ENCODE measurements at places on chromosomes 7 and 10.
A peak's percentile ranks its signal among the peaks of the same experiment; 100 is the strongest.

DNA sequence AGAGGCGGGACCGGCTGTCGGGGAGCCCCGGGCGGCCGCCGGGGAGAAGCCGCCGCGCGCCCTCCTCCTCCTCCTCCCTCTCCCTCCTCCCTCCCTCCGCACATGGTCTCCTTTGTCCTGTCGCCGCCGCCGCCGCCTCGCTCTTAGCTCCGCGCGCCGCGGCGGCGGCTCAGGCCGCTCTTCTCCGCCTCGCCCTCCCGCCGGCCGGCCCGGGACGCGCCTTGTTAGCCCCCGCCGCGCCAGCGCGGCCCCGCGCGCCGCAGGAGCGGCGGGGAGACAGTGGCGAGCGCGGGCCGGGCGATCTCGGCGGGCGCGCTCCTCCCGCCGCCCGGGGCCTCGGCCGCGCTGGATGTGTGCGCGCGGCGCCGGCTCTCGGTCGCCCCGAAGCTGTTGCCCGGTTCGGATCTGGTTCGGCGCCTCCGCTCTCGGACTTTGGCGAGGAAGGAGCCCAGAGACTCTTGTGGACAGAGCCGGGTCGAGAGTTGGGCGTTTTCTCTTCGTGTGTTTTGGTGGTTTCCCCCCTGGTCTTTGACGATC lies 437.4 kb upstream of the GALNT17 start:
- DNase-seq, result no peak

- no peak for DNase-seq
Observed at GRCh38 chr7:91620827-91621226, 259.7 kb downstream of the MTERF1 start.

GRCh38 chr7:14850039-14850438 lies 52.5 kb downstream of the DGKB start:
- peak; percentile 1 for DNase-seq

DNA sequence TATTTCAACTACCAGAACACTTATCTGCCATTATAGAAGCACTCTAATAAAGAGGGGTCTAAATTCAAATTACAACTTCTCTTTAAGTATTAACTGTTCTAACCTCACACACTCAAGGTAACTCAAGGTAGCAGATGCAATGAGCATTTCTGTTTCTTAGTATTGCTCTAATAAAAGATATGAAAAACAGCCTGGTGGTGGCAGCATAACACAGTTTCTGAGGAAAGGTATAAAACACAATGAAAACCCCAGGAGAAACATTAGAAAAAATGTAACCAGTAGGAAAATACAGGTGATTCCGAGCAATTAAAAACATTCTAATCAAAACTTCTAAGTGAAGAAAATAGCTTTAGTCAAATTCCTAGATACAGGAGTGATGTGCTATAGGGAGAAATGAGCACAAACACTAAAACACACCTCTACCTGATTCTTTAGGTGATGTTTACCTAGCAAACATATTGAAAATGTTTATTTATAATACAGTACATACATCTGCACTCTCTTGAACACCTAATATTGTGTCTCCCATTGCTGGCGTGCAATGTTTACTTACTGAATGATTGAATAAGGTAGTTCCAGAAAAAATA lies 3.5 kb downstream of the MKRN1 start:
- no peak for DNase-seq

GRCh38 chr7:37448011-37448635 lies 541 bp downstream of the ELMO1 start:
- no peak for DNase-seq

GRCh38 chr10:101033276-101033675 lies 2.2 kb downstream of the SFXN3 start:
- no peak for DNase-seq

GRCh38 chr10:46549171-46550075 lies 7.0 kb downstream of the GPRIN2 start:
- DNase-seq, result no peak

- no peak for DNase-seq
Observed at GRCh38 chr10:72173619-72174296, 42.1 kb upstream of the ANAPC16 start.

- no peak for DNase-seq
Observed at GRCh38 chr7:19928247-19928646, 154.8 kb upstream of the TMEM196 start.

GRCh38 chr10:99698504-99699080 lies 33.3 kb downstream of the COX15 start:
- DNase-seq, result no peak

DNA sequence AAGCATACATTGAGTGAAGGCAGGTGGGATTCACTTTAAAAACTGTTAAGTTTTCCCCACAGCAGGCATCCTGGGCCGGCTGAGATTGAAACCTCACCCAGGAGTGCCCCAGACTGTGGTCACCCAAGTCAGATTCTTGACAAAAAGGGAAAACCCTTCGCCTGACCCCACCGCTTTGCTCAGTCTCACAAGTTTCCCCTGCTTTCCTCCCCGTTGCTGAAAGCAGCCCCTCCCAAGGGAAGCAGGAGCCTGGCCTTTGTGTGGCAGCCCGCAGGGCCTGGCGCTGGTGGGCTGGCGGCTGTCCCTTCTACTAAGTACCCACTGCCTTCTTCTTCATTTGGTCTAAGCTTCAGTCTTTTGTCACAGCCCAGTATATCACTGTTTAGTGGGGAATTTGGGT lies 16.0 kb downstream of the RNF32 start:
- DNase-seq, result no peak

DNA sequence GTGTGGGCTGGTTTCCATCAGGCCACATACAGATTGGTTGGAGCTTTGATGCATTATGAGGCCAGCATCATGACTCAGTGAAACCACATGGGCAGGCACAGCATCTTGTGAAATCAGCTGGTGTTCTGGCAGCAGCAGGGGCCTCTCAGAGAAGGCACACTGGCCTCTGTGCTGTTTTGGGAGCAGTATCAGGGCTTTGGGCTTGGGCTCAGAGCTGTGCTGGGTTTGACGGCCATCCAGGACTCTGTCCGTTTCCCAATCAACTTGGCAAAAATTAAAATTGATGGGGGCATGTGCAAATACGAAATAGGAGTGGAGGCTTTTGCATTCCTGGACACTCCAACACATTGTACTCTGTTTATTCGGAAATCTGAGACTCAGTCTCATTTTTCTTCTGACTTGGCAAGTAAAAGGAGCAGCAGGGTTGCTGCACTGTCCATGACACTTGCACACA lies 190.9 kb downstream of the BMPER start:
- no peak for DNase-seq

GRCh38 chr7:80843018-80843677 lies 75.7 kb downstream of the SEMA3C start:
- DNase-seq, result no peak

- no peak for DNase-seq
Observed at GRCh38 chr10:78062296-78062695, 28.6 kb downstream of the RPS24 start.

- no peak for DNase-seq
Observed at GRCh38 chr10:33416209-33416608, 81.7 kb upstream of the NRP1 start.

- DNase-seq, result no peak
Observed at GRCh38 chr10:127498087-127498486, 51.0 kb upstream of the NPS start.

DNA sequence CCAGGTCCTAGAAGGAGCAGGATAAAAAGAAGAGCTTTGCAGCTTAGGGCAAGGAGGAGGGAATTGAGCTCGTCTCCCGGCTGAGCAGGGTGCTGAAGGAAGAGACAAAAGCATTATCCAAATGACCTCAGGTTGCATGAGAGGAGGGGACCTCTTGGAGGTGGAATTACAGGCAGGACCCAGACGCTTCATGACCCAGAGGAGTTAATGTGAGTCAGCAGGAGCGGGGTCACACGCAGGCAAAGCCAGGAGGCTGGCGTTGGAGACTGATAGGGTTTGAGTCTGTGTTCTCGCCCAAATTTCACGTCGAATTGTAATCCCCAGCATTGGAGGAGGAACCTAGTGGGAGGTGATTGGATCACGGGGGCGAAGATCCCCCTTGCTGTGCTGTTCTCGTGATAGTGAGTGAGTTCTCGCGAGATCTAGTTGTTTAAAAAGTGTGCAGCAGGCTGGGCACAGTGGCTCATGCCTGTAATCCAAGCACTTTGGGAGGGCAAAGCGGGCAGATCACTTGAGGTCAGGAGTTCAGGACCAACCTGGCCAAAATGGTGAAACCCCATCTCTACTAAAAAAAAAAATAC lies 63.7 kb upstream of the AUTS2 start:
- DNase-seq, result no peak

DNA sequence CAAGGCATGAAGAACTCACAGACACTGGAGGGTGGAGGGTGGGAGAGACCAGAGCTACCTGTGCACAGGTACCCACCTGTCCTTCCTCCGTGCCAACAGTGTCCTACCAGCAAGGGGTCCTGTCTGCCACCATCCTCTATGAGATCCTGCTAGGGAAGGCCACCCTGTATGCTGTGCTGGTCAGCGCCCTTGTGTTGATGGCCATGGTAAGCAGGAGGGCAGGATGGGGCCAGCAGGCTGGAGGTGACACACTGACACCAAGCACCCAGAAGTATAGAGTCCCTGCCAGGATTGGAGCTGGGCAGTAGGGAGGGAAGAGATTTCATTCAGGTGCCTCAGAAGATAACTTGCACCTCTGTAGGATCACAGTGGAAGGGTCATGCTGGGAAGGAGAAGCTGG lies 21.8 kb downstream of the PRSS2 start:
- DNase-seq, result no peak

GRCh38 chr10:69911613-69912528 lies 110.2 kb downstream of the COL13A1 start:
- DNase-seq, result no peak

DNA sequence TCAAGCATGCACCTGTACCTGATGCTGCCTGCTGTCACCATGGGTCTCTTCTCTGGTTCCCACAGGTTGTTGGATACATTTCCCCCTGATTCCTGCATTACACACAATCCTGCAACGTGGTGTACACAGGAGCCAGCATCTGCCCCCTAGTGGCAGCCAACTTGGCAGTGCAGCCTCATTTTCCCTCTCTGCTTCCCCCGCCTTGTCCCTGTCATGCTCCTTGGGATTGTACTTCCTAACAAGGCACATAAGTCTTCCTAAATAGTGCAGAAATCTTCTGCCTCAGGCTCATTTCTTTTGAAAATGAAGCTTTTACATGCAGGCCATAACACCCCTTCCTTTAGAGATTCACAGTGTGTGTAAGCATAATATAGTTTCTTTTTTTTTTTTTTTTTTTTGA lies 387.5 kb downstream of the CCSER2 start:
- DNase-seq, result no peak

DNA sequence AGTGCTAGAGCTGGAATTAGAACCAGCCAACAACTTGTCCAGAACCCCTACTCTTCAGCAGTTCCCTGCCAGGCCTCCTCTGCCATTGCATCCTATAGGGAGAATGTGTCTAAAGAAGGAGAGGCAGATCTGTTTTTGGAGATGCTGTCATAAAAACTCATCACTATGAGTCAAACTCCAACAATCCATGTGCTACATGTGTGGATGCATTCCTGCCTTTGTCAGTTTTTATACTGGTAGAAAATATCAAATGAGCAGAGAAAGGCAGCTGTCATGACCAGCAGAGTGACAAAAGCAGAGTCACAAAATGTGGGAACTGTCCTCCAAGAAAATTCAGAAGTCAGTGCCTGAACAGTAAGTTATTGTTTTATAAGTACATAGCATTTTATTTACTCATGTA lies 93.0 kb downstream of the ABLIM1 start:
- no peak for DNase-seq

GRCh38 chr10:10975647-10976046 lies 42.0 kb upstream of the CELF2 start:
- DNase-seq, result no peak

- no peak for DNase-seq
Observed at GRCh38 chr10:96285331-96285752, 14.0 kb upstream of the BLNK start.

Data from SIG-M5 (cell line).